ENCODE measurements at places on chromosomes 2 and 18.
A peak's percentile ranks its signal among the peaks of the same experiment; 100 is the strongest.

DNA sequence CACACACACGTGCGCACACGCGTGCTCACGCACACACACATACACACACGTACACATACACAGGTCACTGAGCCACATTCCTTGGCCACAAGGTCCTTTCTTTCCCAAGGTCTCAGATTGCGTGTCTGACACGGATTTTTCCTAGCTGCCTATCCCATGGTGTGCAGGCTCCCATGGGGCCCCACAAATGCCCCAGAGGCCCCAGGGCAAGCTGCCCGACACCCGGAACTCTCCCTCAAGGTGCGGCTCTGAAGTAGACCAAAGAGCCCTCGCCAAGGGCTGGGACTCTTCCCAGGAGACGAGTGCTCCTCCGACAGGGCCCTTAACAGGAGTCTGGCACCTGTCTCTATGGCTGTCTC is 46.7 kb downstream of the SDC1 start:
- no peak for DNase-seq

GRCh38 chr2:109348671-109349502 is 219.9 kb downstream of the SH3RF3 start:
- no peak for DNase-seq

DNA sequence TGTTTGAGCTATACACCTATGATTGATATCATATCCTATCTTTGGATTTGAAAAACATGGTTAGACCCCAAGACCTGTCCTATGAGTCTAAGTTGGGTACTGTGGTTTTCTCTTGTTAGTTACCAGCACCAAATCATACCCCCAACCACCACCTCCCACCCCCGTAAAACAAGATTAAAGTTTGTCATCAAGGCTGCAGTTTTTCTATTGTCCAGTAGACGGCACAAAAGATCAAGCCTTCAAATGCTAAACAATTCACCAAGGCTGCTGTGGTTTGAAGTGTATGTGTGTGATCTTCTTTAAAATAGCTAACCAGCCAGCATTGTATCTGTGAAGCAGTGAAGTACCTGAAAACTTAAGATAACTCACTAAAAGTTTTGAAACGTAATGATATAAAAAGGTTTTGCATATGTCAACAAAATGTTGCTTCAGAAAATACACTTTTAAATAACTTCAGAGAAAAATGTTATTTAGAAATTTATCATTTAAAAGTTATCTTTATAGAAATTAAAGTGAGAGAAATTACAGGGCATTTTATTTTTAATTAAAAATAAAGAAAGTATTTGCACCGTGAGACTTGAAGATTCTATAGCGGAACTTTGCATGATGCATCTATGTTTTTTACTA is 5.8 kb upstream of the MEIS1 start:
- peak; percentile 71 for DNase-seq

DNA sequence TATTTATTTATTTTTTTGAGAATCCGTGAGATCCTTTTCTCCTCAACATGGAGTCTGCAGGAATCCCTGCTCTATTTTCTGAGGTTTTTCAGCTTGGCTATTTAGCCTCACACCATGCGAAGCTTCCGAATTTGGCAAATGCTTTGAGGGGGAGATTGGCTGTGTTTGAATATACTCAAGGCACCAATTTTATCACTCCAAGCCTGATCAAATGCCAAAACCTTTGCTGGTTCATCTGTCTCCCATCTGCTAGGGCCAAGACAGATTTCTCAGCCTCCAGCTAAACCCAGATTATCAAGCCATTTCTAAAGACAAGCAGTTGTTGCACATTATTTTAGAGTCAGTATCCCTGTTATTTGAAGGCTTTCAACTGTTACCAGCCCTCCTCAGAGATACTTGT is 295.7 kb downstream of the XIRP2 start:
- DNase-seq = no peak

GRCh38 chr2:25098670-25099486 is 57.0 kb downstream of the EFR3B start:
- peak; percentile 93 for DNase-seq

DNA sequence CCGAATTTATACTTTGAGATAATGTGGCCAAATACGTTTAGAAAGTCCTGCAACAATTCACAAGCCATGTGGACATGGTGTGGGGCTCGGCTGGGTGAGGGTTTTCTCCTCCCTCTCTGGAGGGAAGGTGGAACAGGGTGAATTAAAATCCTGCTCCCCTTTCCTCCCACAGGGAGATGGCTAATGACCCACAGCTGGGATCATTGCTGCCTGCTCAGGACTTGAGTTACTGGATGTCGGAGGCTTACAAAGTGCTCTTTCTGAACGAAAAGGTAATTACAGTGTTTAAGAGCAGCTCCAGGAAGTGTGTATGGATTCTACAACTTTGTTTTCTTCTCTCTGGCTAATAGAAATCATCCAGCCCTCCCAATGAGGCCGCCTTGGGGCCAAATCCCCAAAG is 97.9 kb upstream of the ALKAL2 start:
- no peak for DNase-seq

DNA sequence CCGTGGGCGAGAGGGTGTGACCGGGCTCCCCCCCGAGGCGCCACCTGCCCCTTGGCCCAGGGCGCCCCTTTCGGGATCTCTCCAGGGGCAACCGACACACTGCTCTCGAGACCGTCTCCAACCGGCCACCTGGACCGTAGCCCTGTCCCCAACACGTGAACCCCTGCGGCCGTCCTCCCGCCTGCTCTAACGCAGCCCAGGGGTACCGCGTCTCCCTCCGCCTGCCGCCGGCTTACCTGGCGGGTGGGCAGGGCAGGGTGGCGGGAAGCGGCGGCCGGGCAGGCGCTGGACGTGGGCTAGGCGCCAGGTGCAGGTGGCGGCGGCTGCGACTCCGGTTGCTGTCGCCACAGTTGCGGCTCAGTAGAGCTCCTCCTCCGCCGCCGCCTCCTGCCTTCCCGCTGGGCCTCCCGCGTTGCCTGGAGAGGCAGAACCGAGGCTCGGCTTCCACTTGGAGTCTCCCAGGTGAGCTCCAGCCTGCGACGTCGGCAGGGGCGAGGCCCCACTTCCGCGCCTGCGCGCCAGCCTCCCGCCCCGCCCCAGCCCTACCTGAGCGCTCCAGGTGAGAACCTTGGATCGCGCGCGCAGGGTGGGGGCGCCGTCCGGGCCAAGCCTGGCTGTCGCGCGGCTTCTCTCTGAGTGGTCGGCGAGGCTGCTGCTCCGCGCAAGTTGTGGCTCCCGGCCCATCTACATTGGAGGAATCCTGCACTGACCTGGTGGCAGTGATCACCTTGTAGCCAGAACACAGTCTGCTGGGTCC is at the start of gene GALNT3:
TSS of gene GALNT3 (minus strand) at position 469 of the 757 bp plus-strand sequence. CDS start 23,547 bp downstream, outside the sequence.
- DNase-seq = no peak

DNA sequence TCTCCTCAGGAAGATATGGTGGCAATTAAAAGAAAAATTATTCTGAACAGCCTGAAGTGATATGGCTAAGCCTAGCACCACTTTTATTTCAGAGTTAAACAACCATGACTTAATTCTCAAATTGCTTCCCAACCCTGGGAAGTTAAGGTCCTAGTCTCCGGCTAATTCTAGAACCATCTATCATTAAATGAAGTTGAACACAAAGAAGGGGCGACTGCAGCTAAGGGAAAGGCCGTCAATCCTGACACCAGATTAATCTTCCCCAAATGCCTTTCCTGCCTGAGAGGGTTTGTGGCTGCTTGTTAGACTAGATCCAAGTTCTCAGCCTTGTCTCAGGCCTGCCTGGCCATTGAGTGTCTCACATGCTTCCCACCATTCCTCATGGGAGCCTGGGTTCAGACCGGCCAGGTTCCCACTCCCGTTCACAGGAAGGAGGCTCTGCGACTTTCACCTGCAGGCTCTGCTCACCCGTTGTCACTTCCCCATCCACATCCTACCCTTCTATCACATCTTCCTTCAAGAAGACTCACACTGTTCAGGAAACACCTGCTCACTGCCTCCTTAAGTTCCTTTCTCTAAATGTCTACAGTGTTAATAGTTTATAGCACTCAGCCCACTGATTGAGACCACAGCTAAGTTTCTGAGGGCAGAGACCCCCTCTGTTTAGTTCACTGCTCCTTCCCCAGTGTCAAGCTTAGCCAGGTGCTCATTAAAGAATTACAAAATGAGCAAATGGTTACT is 282.9 kb upstream of the REV1 start:
- no peak for DNase-seq

DNA sequence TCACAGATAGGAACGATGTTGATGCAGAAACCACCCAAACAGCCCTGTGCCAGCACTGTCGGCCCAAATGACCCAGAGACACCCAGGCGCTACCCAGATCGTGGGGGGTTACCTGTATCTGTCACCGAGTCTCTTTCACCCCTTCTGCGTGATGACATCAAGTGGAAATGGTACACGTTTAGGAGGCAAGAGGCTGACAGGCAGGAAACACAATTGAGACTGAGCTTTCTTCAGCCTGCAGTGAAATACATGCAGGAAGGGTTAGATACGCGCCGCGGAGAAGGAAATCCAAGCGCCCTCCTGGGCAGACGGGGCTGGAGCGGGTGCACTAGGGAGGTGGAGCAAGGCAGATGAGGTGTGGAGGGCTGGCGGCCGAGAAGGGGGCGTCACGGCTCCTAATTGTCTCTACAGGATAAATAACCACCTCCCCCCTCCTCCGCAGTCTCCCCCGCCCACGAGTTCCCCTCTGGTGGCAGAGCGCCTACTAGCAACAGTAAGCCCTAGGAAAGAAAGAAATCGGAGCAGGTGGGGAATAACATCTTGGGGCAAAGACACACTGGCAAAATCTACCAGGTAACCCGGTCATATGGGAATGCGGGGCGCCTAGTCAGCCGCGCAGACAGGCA is at the start of gene RNF152:
TSS of gene RNF152 (minus strand) at position 325 of the 626 bp plus-strand sequence. CDS start 76,544 bp downstream, outside the sequence.
- no peak for DNase-seq

DNA sequence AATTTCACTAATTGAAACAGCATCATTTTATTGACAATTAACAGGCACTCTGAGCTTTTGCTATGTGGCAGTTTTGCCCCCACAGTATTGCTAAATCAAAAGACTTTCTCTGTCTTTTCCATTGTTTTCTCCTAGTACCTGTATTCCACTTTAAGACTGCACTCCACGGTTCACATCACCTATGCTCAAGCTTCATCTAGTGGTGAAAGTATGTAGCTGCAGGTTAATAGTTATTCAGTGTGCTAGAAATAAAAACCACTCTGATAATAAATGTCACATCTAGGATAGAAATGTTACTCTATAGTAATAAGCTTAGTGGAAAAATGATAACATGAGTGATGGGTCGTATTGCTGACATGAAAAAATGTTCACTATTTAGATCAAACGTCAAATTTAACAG is 24.6 kb downstream of the ARL6IP6 start:
- DNase-seq = peak; percentile 21

DNA sequence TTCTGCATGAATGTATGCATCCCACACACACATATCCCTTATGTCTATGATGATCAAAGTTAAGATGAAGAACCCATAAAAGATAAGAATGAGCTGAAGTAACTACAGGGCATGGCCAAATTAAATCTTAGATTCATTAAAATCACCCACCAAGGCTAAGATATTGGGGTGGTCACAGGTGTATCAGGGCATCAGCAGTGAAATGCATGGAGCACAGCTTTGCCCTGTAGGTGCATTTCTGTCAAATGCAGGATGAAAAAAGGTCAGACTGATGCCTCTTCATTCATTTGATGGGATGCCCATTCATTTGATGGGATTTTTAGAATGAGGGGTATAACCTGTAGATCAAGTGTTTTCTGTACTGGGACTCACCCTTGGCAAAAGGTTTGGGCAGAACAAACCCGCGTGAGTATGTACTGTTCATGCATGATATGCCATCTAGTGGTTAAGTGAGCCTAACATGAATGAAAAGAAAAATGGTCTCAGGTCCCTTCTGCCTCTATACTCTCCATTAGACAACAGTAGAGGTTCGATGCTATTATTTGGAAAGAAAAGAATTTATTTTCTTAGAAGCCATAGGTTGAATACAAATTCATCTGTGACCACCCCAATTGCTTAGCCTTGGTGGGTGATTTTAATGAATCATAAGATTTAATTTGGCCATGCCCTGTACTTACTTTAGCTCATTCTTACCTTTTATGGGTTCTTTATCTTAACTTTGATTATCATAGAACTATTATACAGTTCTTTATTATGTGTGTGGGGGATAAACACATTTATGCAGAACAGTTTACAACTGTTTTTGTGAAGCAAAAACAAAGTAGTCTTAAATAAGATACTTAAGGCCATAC is 43.2 kb upstream of the NOSTRIN start:
- peak; percentile 55 for DNase-seq

- DNase-seq = peak; percentile 9
Measured at GRCh38 chr18:12038082-12038638, 55.5 kb upstream of the ANKRD62 start.

- DNase-seq = peak; percentile 97
Measured at GRCh38 chr2:43737097-43737854, 36.6 kb upstream of the DYNC2LI1 start.

- no peak for DNase-seq
Measured at GRCh38 chr18:12287131-12287681, 20.8 kb upstream of the TUBB6 start.

DNA sequence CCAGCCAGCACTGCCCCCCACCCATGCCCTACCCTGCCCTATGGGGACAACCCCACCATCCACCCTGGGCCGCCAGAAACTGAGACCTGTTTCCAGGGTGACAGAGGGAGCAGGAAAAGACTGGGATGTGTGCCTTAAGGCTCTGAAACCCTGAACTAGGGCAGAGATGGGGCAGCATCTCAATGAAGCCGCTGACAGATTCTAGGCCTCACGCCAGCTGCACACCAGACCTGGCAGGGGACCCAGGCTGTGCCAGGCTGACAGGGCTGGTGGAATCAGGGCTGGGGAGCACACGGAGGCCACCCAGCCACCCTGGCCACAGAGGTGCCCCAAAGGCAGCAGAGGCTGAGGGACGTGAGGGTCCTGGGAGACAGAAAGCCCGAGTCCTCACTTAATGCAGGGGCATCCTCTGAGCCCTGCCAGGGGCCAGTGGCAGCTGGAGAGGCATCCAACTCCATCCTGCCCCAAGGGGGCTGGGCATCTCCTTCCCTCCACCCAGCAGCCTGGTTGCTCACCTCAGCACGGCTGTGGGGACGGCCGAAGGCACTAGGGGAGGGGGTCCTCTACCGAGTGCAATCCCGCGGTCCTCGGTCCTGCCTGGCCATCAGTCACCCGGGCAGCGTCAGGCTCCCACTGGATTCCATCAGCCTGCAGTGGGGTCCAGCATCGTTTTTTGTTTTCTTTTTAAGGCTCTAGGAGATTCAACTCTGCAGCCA is 169.2 kb downstream of the ZFP36L2 start:
- DNase-seq = no peak

- no peak for DNase-seq
Measured at GRCh38 chr2:85472261-85472660, 53.7 kb downstream of the SH2D6 start.
